ENCODE measurements at places on chromosomes 5 and 9. TPM values are rescaled to one million over a fixed set of nuclear protein-coding genes. Genes with fewer than 3 reads are reported as not detected.
A peak's percentile ranks its signal among the peaks of the same experiment; 100 is the strongest.

The CATSPER3 gene
- 0.29 TPM for total RNA-seq

GRCh38 chr5:121009058-121009457 lies 545.0 kb downstream of the PRR16 start:
- no peak for DNase-seq

The RANBP17 gene
- total RNA-seq = 15.0 TPM

The SLC34A3 gene
- total RNA-seq = 0.07 TPM

The PTPRD gene
- total RNA-seq = 5.6 TPM

The BDP1 gene
- total RNA-seq = 20.5 TPM

DNA sequence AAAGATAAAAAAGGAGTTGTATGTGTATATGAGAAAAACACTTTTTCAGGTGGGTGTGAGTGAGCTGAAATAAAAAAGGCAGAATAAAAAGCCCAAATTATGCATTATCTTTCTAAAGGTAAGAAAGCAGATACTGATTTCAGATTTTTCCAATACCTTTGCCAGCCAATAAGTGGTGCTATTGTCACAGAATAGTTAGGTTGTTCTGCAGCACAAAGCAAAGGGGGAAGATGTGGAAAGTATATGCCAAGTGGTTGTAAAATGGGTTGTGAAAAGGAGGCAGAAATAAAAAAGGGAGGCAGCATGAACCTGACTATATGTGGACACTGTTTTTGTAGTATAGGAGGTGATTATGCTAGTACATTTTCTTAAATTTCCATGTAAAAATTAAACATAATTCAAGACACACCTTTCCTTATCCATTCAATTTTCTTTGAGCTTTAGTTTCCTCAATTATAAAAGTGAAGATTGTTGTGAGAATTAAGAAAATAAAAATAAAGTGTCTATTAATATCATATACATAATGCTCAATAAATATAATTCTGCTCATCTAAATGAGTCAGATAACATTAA lies 106.7 kb downstream of the SMIM15 start:
- DNase-seq = no peak

GRCh38 chr5:95020345-95020744 lies 264.5 kb downstream of the MCTP1 start:
- DNase-seq = no peak

The PCDHGC5 gene
- total RNA-seq = 0.06 TPM

DNA sequence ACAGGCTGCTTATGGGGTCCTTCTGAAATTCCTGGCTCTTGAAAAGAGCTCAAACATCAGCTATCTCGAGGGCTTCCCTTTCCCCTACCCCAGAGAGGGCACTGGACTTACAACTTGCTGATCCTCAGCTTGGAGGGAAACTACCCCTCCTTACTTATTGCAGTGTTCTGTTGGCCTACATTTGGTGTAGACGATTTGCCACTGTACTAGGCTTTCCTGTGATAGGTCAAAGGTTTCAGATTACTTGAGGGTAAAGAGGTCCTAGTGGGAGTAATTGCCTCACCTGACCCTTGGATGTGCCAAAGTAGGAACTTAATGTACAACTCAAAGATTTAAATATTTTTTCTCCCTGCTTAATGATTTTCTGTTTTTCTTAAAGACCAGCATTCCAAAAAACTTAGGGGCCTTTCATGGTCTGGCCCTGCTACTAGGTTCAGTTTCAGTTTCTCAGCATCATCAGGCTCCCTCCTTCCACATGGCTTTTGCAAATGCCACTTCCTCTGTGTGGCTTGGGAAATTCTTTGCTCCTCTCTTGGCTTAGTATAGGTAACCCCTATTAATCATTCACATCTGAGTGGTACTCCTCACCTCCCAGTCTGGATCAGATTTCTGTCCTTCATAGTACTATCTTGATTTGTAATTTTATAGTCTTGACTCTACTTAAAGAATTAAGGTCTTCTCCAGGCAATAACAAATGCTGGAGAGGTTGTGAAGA lies 32.4 kb downstream of the CYSTM1 start:
- no peak for DNase-seq

DNA sequence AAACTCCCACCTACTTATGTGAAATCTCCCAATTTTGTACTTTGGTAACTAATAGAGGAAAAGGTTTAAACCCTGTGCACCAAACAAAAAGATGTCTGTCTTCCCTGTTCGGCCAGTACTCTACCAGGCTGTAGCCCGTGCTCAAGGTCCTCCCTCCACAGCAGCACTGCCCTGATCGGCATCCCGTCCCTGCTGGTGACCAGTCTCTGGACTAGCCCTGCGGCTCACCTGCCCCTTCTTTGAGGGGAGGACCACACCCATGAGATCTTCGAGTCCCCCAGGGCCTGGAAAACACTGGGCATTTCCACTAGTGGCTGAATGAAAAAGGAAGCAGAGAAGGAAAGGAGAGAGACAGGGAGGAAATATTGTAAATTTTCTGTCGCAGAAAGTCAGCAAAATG lies 2.8 kb downstream of the GFPT2 start:
- DNase-seq = no peak

- DNase-seq = no peak
These were observed 136.8 kb downstream of the C5orf15 start for GRCh38 chr5:133831491-133832224.

GRCh38 chr9:133521122-133522072 lies 3.4 kb downstream of the MYMK start:
- DNase-seq = peak; percentile 12

GRCh38 chr9:121169094-121169601 lies 32.5 kb downstream of the RAB14 start:
- no peak for DNase-seq

The GPR151 gene
- not detected for total RNA-seq

DNA sequence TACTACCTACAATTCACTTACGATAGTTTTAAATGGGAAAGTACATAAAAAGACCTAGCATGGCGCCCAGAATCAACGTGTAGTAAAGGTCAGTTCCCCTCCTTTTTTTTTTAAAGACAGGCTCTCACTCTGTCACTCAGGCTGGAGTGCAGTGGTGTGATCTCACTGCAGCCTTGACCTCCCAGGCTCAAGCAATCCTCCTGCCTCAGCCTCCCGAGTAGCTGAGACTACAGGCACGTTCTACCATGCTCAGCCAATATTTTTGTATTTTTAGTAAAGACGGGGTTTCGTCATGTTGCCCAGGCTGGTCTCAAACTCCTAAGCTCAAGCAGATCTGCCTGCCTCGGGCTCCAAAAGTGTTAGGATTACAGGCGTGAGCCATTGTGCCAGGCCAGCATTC lies 40.7 kb upstream of the MTMR12 start:
- DNase-seq = no peak

Measured in epithelial cell of proximal tubule (primary cell).